CD4-positive, alpha-beta T cell treated with Interleukin-2 at 100 ng/mL for 4 hours (primary cell): ENCODE measurements at places on chromosomes 11 and 22.

DNA sequence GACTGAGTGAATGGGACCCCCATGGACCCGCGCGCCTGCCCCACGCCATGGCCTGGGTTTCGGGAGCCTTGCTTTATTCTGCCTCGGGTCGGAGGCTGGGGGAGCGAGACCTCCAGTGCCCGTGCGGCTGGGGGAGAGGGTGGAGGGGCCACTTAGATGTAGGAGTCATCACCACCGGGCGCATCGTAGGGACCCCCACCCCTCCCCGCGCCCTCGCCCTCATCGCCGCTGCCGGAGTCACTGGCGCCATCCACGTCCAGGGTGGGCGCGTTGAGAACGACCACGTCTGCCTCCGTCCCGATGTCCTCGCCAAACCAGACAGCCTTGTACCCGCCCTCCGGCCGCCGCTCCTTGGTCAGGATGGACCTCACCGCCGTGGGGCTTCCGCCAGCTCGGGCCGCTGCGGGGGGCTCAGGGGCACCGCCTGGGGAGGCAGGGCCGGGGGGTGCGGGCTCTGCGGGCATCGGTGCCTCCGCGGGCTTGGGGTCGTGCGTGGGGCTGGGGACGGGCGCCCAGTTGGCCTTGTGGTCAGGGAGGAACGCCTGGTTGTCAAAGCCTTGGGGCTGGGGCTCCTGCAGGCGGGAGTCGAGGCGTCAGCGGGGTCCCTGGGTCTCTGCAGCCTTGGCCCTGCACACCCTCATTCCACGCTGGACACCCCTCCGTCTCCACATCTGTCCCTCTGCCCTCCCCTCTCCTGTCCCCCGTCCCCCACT, 1.6 kb upstream of the IRF7 start:
- DNase-seq: no peak

DNA sequence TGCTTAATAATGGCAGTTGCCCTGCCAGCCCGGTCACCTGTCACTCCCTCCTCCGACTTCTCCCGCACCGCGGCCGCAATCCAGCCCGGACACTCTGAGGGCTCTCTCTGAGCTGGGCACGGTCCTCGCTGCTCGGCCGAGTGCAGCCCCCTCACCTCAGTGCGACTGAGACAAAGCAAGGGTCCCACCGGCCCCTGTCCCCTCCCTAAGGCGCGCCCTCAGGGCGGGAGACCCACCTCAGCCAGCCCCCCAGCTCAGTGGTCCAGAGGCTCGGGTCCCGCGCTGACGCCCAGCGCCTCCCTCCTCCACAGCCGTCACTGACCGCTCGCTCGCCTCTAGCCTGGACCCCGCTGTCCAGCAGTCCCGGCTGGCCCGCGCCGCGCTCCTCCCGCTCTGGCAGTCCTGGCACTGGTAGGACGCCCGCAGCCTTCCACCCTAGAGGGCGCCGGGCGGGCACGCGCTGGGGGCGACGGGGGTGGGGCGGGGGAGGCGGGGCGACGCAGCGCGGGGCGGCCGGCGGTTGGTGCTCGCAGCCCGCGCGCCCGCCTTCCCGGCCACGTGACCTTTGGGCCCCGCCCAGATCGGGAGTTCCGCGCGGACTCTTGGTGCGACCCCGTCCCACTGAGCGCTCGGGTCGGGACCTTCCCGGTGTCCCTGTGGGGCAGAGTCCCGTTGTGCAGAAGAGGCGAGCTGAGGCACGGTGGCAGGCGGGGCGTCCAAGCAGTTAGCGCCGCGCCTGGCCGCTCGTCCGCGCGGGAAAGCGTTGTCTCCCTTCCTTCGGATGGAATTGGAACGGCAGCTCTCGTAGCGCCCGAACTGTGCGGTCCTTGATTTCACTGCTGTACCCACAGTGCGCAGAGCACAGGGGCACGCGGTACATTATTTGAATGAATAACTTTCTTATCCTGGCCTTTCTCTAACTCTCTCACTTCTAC, 7.8 kb upstream of the L3MBTL2 start:
- DNase-seq: peak; percentile 72

- DNase-seq: peak; percentile 3
Observed at GRCh38 chr11:106091480-106092123, 14.1 kb downstream of the AASDHPPT start.

DNA sequence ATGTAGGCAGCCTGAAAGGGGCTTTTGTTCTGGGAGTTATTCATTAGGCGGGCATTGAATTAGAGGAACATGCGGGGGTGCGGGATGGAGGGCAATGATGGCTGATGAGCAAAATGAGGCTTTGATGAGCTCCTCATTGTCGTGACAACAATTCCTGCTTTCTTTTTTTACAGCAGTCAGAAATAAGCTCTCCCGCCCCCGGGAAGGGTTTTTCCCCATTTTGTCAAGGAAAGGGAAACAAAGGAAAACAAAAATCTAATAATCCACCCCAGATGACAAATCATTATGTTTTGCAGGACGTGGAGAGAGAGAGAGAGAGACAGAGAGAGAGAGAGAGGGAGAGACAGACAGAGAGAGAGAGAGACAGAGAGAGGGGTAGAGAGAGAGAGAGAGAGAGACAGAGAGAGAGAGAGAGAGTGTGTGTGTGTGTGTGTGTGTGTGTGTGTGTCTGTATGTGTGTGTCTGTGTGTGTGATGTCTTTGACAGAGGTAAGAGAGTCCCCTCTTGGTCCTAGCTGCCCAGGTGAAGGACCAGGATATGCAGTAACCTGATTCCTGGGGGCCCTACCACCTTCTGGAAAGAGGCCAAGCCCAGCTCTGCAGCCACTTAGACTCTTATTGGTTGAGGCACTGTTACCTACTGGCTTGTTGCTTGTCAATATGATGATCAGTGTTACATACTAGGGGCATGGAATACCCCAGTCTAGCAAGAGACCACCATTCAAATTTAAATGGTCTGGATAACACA, 46.7 kb upstream of the PARVA start:
- no peak for DNase-seq

DNA sequence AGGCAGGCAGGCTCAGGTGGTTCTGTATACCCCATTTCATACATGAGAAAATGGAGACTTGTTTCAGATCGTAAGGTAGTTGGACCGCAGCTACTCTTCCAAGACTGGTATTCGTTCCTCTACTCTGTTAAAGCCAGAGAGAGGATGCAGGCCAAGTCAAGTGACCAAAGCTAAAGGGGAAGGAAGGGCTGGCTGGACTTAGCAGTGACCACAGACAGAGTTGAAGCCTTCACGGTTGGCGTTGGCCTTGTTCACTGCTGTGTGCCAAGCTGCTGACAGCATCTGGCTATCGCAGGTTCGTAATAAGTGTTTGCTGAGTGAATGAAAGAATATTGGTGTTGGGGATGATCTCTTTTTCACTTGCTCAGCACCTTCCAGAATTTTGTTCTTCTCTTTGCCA, 64.2 kb downstream of the PTPRJ start:
- DNase-seq: no peak

DNA sequence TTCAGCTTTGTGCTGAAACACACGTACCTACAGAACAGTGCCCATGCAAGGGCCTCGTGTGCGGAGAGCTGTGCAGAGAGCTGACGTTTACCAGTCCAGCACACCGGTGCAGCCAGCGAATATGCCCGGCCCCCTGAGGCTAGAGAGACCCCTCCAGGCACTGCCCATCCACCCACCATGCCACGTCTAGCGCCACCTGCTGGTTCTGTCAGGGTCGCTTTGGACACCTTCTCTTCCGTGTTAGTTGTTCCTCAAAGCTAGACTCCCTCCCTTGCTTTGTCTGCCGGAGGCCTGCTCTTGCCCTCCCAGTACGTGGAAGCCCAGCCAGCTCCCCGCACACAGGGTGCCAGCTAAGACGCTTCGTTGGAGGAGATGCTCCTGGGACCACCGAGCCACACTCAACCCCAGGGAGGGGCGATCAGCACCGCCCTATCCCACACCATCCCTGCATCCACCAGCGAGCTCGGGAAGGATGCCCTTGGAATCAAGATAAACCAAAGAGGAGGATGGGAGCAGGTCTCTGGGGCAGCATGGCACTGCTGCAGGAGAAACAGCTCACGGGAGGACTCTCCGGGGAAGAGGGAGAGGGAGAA, 43.4 kb downstream of the CPT1A start:
- peak; percentile 36 for DNase-seq

GRCh38 chr11:128716661-128717210, 22.9 kb downstream of the FLI1 start:
- DNase-seq: no peak

- no peak for DNase-seq
Observed at GRCh38 chr22:37144180-37144554, 5.5 kb downstream of the IL2RB start.
